COR-L47 (cell line): ENCODE measurements at places on chromosomes 12 and 14.
A peak's percentile ranks its signal among the peaks of the same experiment; 100 is the strongest.

GRCh38 chr12:68482660-68483059 is 128.0 kb upstream of the RAP1B start:
- no peak for DNase-seq

DNA sequence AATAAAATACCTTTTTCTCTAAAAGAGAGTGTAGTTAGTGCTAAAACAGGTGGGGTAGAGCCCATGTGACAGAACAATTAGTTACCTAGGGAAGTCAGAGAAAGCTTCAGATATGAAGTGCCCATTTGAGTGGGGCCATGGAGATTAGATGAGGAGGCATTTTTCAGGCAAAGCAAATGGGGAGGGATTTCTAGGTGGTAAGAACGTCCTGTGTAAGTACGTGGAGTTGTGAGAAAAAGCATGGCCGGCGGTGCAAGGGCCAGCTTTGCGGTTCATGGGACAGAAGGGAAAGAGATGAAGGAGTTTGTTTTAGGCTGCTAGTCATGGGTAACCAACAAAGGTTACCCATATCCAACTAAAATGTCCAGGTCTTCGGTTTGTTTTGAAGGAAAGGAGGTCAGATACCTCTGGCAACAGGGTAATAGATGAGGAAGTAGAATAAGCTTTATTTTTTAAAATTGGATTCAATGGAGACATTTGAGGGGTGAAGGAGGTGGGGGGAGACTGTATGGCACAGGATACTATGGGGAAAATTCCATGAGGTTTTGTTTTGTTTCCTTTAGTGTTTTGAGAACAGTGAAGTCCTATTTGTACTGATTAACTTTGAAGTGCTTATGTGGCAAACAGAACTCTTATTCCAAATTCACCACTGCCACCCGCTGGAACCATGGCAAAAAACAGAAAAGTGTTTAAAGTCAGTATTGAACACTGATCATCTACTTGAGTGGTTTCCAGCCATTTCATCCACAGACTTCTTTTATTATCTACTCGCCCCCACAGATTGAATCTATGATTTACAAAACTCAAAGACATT is 10.0 kb upstream of the SNRPF start:
- DNase-seq: peak; percentile 7

- no peak for DNase-seq
These were observed 41.9 kb downstream of the TPH2 start for GRCh38 chr12:71980538-71980937.

GRCh38 chr14:95253039-95253630 is 66.6 kb downstream of the CLMN start:
- DNase-seq: no peak

- no peak for DNase-seq
These were observed 167.0 kb upstream of the FKBP4 start for GRCh38 chr12:2627835-2628191.

DNA sequence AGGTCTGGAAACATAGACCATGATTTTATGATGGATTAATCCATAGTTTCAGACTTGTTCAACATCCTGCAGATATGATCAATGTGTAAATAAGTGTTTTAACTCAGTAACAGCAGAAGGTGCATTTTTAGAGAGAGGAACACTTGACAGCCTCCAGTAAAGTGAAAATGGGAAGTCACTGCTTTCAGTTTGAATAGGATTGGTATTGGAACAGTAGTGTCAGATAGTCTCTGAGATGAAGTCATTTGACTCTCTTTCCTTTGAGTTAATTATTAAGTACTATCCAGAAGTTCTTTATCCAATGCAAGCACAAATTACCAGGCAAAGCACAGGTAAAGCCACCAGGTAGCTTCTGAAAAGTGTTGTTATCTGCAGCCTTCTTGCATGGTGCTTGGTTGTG is 14.5 kb upstream of the NAV3 start:
- DNase-seq: no peak

- DNase-seq: no peak
These were observed 23.0 kb downstream of the KLRK1 start for GRCh38 chr12:10366875-10367274.

- DNase-seq: no peak
These were observed 126.9 kb upstream of the FGD4 start for GRCh38 chr12:32272465-32272864.

DNA sequence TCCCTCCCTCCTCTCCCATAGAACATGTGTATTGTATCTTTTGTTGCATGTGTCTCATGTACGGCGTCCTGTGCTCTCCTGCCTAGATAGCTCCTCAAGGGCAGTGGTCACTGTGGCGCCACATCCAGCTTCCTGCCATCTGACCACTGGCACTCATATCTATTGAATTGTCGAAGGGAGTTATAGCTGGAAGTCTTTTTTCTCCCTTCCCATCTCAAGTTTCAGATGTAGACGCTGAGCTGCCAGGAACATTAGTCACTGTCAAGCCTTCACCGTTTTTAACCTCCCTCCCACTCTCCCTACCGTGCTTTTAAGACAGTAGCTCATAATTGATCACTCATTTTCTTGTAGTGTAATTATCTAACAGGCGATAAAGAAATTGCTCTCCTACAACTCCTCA is 33.0 kb downstream of the MTHFD1 start:
- no peak for DNase-seq

DNA sequence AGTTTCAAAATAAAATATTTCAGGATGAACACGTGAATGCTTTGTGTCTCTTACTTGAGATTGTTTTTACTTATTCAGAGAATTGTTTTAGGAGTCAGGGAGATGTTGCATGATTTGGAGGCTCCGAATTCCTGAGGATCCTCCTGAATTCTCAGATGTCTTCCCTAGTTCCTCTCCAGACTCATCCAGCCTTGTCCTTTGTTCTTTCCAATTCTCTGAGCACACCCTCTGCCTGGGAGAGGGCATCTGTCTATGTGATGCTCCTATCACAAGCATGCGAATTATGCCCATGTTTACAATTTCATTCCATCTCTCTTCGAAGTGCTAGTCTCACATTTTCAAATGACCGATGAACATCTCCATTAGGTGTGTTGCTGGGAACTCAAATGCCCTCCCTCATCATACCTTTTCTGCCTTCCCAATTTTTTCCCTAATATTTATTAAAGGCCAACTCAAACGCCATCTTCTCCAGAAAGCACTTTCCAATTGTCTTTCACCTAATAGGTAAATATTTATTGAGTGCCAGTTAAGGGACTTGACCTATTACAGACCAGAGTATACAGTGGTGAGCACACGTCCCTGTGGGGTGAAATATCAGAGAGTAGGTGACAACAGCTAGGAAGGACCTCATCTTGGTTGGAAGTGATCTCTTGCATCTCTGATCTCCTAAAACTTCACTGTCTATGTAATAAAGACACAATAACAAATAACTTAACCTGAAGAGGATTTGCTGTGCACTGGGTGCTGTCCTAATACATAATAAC is 64.4 kb downstream of the ARF6 start:
- DNase-seq: no peak

- no peak for DNase-seq
These were observed 21.3 kb upstream of the TUBA1C start for GRCh38 chr12:49243631-49244030.

DNA sequence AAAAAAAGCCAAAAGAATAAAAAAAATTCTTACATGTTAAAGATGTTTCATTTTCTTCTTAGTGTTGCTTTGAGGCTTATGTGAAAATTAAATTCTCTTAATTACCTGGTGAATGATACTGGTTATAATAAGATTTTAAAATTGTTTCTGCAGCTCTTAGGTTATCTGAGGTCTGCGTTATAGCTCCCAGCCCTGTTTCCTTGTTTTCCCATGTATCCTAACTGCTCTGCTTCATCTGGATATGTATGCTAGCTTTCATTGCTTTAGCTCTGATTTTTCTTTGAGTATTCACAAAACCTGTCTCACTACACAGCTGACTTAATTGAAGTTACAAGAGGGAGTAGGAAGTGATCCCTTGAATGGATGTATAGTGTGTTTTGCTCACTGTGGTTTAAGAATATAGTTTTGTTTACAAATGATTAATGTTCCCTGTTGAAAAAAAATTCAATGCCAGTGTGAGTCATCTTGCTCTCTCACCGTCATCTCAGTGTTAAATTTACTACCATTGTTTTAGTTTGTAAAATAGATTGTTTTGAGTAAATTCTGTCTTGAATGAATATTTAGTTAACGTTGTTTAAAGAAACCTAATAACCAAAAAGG is 26.8 kb downstream of the CPSF6 start:
- DNase-seq: no peak

DNA sequence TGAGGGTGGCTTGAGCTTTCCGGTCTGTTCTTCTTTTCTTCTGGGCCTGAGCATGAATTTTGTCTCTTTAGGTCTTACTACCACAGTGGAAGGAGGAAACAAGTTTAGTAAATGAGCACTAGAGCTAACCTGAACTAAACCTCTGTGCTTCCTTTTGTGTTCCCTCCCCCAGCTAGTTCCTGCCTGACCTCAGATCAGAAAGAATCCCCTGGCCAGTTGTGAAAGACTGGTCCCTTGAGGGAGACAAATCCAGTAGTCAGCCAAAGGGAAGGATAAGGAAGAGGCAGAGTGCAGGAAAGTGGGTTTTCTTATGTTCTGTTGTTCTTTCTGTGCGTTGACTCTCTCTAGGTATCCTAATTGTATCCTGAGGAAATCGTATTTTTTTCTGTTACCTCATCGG is 17.5 kb downstream of the ZNF664 start:
- no peak for DNase-seq

- DNase-seq: no peak
These were observed 37.5 kb downstream of the PLCZ1 start for GRCh38 chr12:18700271-18700670.

DNA sequence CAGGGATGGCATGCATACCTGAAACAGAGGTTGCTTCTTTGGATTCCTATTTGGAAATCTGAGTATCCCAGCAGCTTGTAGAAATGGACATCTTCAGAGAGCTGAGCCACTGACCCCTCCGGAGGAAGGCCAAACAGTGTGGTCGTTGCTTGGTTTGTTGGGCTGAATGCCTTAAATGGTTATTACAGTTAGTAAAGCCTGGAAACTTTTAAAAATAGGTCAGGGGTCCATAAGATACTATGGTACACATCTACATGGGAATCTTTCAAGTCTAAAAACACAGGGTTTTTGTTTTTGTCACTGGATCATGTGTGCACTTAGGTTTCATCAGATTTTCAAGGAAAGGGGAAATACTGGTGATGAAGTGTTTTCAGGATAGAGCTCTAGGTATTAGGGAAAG is 7.7 kb downstream of the DYRK2 start:
- no peak for DNase-seq

- no peak for DNase-seq
These were observed 15.5 kb downstream of the ARF6 start for GRCh38 chr14:49908433-49908782.

- no peak for DNase-seq
These were observed 100.2 kb downstream of the B4GALNT3 start for GRCh38 chr12:559906-560455.

DNA sequence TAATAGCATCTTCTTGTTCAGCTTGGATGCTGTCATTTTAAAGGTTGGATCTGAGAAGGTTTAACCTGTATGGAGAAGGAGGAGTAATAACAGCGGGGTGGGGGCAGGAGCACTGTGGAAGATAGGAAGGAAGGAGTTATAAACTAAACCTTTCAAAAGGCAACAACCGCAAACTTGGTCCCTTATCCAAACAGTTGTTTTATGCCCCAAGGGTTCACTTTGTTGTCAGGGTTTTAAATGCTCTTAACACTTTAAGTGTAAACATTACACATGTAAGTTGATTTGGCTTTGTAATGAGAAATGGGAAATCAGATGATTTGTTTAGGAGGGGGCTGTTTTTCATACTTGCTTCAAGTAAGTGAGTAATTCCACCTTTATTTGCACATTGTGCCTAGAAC is 3.0 kb downstream of the NPAS3 start:
- DNase-seq: no peak

- no peak for DNase-seq
These were observed 62.3 kb downstream of the SINHCAF start for GRCh38 chr12:31263661-31264060.
